Activated naive CD8-positive, alpha-beta T cell treated with anti-CD3 and anti-CD28 coated beads for 36 hours (primary cell): ENCODE measurements at places on chromosomes 1 and 21.
A peak's percentile ranks its signal among the peaks of the same experiment; 100 is the strongest.

GRCh38 chr1:91611483-91611917 is 110.8 kb downstream of the CDC7 start:
- DNase-seq = no peak
- H3K4me1 ChIP-seq = no peaks in the 10 kb centered on the region
- H3K27ac ChIP-seq = no peak overlapping the region
- H3K27me3 ChIP-seq = no peaks in the 10 kb centered on the region

DNA sequence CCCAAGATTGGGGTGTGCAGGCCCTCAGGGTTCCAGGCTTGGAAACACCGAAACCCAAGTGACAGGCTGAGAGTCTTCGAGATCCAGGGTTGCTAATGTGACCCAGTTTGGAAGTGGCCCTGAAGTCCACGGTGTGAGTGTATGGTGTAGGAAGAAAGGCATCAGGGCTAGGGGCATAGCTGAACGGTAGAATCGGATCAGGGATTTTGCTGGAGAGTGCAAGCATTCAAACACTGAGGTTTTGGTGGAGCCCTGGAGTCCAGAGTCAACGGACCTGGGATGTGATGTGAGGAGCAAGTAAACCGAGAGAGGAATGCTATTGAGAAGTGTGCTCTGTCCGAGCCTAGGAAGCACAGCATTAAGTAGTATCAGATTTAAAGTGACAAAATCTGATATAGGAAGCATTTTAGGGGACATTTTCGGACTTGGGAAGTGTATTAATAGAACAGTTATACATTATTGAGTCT is 958 bp downstream of the NFYC start:
- DNase-seq = no peak
- H3K27me3 ChIP-seq = no peaks in the 10 kb centered on the region
- peak overlapping the region; percentile 96 for H3K4me3 ChIP-seq
- peaks cover 50% of the 10 kb centered on the region for H3K4me1 ChIP-seq
- peak overlapping the region; percentile 96 for H3K27ac ChIP-seq

DNA sequence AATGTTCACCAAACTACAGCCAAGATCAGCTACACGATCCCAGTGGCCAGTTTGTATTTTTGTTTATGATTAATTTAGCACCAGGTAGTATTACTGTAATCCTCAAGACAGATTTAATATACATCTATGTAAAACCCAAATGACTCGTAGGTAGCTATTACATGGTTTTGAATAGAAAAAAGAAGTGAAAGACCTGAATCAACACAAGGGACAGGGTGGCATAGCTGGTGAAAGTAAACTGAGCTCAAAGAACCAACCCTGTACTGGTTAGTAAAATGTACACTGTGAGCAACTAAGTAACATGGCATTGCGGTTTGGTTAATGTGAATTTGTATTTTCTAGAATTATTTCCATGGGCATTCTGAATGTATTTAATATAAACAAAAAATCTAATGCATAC is 8.8 kb downstream of the GPATCH2 start:
- peaks cover 33% of the 10 kb centered on the region for H3K4me1 ChIP-seq
- DNase-seq = no peak
- H3K27me3 ChIP-seq = no peaks in the 10 kb centered on the region

GRCh38 chr1:33178836-33179439 is 2.9 kb downstream of the TRIM62 start:
- peaks cover 13% of the 10 kb centered on the region for H3K27me3 ChIP-seq
- peaks cover 4% of the 10 kb centered on the region for H3K36me3 ChIP-seq
- no peak for DNase-seq
- H3K4me1 ChIP-seq = peaks cover 14% of the 10 kb centered on the region
- no peak overlapping the region for H3K27ac ChIP-seq

- no peak for DNase-seq
- peaks cover 6% of the 10 kb centered on the region for H3K4me1 ChIP-seq
- H3K36me3 ChIP-seq = no peaks in the 10 kb centered on the region
- no peaks in the 10 kb centered on the region for H3K27me3 ChIP-seq
Measured at GRCh38 chr21:33121715-33122475, 52.0 kb downstream of the OLIG1 start.

- peak; percentile 21 for DNase-seq
- H3K4me3 ChIP-seq = no peak overlapping the region
- H3K27me3 ChIP-seq = peaks cover 5% of the 10 kb centered on the region
- no peaks in the 10 kb centered on the region for H3K4me1 ChIP-seq
Measured at GRCh38 chr1:3283849-3284248, 170.6 kb upstream of the ARHGEF16 start.

DNA sequence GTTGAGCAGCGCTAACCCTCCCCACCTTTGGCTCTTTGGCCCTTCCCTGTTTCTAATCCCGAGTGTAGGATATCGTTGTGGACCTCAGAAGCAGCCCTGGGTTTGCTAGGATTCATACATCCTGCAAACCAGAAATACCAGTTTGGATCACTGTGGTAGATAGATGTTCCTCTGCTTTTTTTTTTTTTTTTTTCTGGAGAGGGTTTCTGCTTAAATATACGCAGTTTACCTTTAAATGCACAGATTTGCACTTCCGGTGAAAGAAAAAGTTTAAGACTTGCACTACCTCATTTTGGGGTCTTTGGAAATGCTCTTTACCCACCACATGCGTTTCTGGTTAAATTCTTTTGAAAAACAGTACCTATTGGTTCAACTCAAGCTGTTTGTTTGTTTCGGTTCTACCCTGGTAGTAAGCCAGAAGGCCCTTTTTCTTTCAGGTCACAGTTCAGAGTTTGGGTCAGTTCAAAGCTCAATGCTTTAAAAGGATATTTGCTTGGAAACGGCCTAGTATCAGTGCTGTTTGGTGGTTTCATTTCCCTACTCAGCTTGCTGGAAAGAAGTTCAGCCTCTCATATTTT is 908 bp downstream of the DDI2 start:
- DNase-seq = no peak
- H3K4me1 ChIP-seq = peaks cover 45% of the 10 kb centered on the region
- peak overlapping the region; percentile 92 for H3K4me3 ChIP-seq
- no peaks in the 10 kb centered on the region for H3K27me3 ChIP-seq
- H3K27ac ChIP-seq = peak overlapping the region; percentile 95
- H3K36me3 ChIP-seq = peaks cover 19% of the 10 kb centered on the region

- peaks cover 5% of the 10 kb centered on the region for H3K27me3 ChIP-seq
- no peak overlapping the region for H3K4me3 ChIP-seq
- H3K4me1 ChIP-seq = no peaks in the 10 kb centered on the region
- H3K27ac ChIP-seq = no peak overlapping the region
- DNase-seq = no peak
- H3K36me3 ChIP-seq = no peaks in the 10 kb centered on the region
Measured at GRCh38 chr1:186102547-186103148, 272.4 kb downstream of the TPR start.

GRCh38 chr1:25573961-25574360 is 30.6 kb downstream of the LDLRAP1 start:
- no peak overlapping the region for H3K4me3 ChIP-seq
- H3K27me3 ChIP-seq = no peaks in the 10 kb centered on the region
- no peak overlapping the region for H3K27ac ChIP-seq
- H3K36me3 ChIP-seq = no peaks in the 10 kb centered on the region

DNA sequence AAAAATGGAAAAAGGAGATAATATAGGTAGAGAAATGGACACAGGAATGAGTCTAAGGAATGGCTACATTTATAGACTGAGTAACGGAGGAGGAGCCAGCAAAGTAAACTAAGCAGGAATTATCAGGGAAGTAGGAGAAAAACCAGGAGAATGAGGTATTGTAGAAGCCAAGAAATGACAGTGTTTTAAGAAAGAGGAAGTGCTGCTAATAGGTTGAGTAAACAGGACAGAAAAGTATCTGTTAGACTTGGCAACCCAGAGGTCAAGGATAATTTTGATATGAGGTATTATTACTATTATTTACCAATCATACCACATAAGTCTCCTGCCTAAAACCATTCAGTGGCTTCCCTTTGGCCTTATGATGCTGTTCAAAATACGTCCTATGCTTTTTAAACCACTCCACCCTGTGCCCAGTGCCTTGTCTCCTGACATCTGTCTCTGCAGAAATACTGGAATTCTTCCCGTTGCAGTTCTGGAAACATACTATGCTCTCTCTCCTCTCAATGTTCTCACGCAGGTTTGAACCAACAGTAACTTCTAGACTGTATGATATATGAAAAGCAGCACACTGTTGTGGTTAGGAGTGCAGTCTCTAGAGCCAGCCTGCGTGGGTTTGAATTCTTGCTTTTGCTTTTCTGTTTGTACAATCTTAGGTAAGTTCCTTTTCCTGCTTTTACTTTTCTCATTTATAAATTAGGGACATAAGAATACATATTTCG is 24.6 kb upstream of the NEK7 start:
- peaks cover 18% of the 10 kb centered on the region for H3K4me1 ChIP-seq
- H3K4me3 ChIP-seq = no peak overlapping the region
- H3K36me3 ChIP-seq = peaks cover 8% of the 10 kb centered on the region
- H3K27ac ChIP-seq = no peak overlapping the region
- no peaks in the 10 kb centered on the region for H3K27me3 ChIP-seq

- no peak overlapping the region for H3K27ac ChIP-seq
- H3K4me3 ChIP-seq = no peak overlapping the region
- H3K36me3 ChIP-seq = peaks cover 49% of the 10 kb centered on the region
- no peak for DNase-seq
Measured at GRCh38 chr1:116748272-116748671, 6.0 kb upstream of the CD2 start.

- no peak for DNase-seq
- H3K4me1 ChIP-seq = no peaks in the 10 kb centered on the region
- H3K27ac ChIP-seq = no peak overlapping the region
- H3K27me3 ChIP-seq = peaks cover 9% of the 10 kb centered on the region
Measured at GRCh38 chr1:185896863-185897262, 162.7 kb downstream of the HMCN1 start.

DNA sequence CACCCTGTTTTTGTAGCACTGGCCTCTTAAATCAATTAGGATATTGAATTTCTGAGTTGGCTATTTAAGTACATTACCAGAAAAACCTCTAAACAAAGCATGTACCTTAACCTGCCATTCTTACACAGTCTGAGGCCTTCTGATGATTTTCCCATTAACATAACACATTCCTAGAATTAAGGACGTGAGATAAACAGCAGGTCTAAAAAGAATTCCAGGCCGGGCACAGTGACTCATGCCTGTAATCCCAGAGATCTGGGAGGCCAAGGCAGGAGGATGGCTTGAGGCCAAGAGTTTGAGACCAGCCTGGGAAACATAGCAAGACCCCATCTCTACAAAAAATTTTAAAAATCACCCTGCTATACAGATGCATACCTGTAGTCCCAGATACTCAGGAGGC is 18.0 kb upstream of the LRRC8D start:
- H3K4me3 ChIP-seq = no peak overlapping the region
- H3K27ac ChIP-seq = no peak overlapping the region
- peaks cover 18% of the 10 kb centered on the region for H3K4me1 ChIP-seq

DNA sequence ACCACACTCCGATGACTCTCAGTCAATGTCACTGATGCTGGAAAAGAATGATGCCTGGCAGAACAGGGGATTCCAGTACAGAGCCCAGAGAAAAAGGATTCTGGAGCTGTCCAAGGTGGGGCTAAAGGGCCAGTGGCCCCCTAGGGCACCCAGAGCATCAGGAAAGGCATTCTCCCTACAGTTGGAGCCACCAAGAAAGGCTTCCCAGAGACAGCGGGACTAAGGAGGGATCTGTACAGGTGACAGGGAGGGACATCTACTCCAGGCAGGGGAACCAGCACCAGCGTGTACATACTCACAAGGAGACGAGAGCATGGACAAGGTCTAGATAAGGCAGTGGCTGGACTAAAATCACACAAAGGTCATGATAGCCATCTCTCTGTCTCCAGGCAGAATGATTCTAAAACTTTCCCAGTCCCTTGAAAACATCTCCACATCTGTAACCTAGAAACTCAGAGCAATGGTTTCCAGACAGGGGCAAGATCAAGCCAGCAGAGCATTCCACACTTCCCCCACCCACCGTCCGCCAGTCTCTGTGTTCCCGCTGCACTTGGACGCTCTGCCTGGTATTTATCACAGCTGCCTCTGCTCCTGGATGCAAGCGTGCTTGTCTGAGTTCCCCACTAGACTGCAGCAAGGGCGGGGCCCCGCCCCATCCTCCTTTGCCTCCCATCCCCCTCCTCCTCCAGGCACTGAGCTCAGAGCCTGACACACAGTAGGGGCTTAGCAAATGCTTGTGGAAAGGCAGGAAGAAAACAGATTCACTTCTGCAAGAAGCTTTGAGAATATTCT is 111.6 kb upstream of the ZC3H12A start:
- no peak overlapping the region for H3K27ac ChIP-seq
- no peaks in the 10 kb centered on the region for H3K4me1 ChIP-seq
- no peak overlapping the region for H3K4me3 ChIP-seq
- no peak for DNase-seq

- DNase-seq = no peak
- peak overlapping the region; percentile 95 for H3K27ac ChIP-seq
- H3K27me3 ChIP-seq = peaks cover 5% of the 10 kb centered on the region
- H3K4me3 ChIP-seq = peak overlapping the region; percentile 98
- peaks cover 48% of the 10 kb centered on the region for H3K36me3 ChIP-seq
Measured at GRCh38 chr21:32770871-32771523, 558 bp downstream of the PAXBP1 start.

DNA sequence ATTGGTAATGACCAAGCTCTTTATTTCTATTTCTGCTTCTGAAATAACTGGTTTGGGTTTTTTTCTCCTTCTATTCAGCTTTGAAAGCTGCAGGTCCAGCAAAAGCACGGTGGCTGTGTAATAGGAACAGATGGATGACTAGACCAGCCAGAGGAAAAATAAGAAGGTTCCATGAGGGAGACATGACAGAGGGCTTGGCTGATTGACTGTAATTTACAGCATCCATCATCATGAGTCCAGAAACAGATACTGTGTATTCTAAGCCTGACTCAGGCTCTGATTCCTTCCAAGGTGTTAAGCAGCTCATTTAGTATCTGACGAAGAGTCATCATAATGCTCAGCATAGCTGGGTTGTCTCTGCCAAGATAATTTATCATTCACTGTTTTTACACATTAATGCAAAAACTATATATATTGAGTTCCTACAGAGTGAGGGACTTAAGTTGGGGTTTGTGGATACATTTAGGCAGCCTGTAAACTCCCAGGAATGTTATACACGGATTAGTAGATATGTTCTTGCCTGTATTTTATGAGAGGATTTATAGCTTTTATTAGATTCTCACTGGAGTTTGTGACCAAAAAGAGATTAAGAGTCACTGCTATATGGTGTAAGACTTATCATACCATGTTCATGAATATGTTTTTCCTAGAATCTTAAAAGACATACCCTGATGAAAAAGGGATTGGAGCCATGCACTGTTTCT is 72.6 kb downstream of the SGIP1 start:
- H3K27me3 ChIP-seq = peaks cover 8% of the 10 kb centered on the region
- no peak overlapping the region for H3K27ac ChIP-seq
- DNase-seq = no peak
- no peaks in the 10 kb centered on the region for H3K4me1 ChIP-seq
